Thoracic aorta endothelial cell (primary cell): ENCODE measurements at places on chromosomes 1 and 21. TPM values are rescaled to one million over a fixed set of nuclear protein-coding genes. Genes with fewer than 3 reads are reported as not detected.

EFCAB7 gene
- 7.5 and 9.4 TPM in 2 replicates for total RNA-seq

C1orf105 gene
- total RNA-seq: not detected in 2 replicates

SV2A gene
- 0.66 and 2.9 TPM in 2 replicates for total RNA-seq

SERTAD4 gene
- total RNA-seq: 2.7 and 4.7 TPM in 2 replicates

TTLL10 gene
- total RNA-seq: not detected in 2 replicates

VASH2 gene
- total RNA-seq: 0.14 and 0.27 TPM in 2 replicates

CRB1 gene
- 0.13 and 0.57 TPM in 2 replicates for total RNA-seq

VTCN1 gene
- not detected in 2 replicates for total RNA-seq

CHIA gene
- total RNA-seq: not detected in 2 replicates

GJB3 gene
- total RNA-seq: not detected in 2 replicates

EPS8L3 gene
- total RNA-seq: not detected in 2 replicates

ELAVL4 gene
- total RNA-seq: not detected in 2 replicates

FAM72C gene
- 1.3 and 1.4 TPM in 2 replicates for total RNA-seq

CZIB gene
- total RNA-seq: 36.3 and 40.7 TPM in 2 replicates

TBX19 gene
- 0.80 and 1.0 TPM in 2 replicates for total RNA-seq

TTC4 gene
- 41.6 and 47.0 TPM in 2 replicates for total RNA-seq

CHI3L2 gene
- not detected in 2 replicates for total RNA-seq

RHOU gene
- total RNA-seq: 0.53 and 1.1 TPM in 2 replicates

TDRD5 gene
- not detected in 2 replicates for total RNA-seq

PPP1R12B gene
- total RNA-seq: 14.1 and 15.1 TPM in 2 replicates

PYCR2 gene
- total RNA-seq: 31.9 and 40.5 TPM in 2 replicates

AQP10 gene
- total RNA-seq: 0.13 TPM in 1 of 2 replicates, not detected in the other

MMEL1 gene
- 1.1 and 3.5 TPM in 2 replicates for total RNA-seq

SLC25A33 gene
- 7.4 and 8.2 TPM in 2 replicates for total RNA-seq

TMEM81 gene
- total RNA-seq: 1.5 and 1.7 TPM in 2 replicates

IGSF9 gene
- 0.07 TPM in 1 of 2 replicates, not detected in the other for total RNA-seq

MROH9 gene
- not detected in 2 replicates for total RNA-seq

CELA3B gene
- 0.40 TPM in 1 of 2 replicates, not detected in the other for total RNA-seq

KIF14 gene
- 22.5 and 30.3 TPM in 2 replicates for total RNA-seq

ANGPTL1 gene
- total RNA-seq: not detected in 2 replicates

S100A5 gene
- not detected in 2 replicates for total RNA-seq

CD53 gene
- total RNA-seq: not detected in 2 replicates

CDK18 gene
- 0.13 and 0.22 TPM in 2 replicates for total RNA-seq
